ENCODE measurements at places on chromosomes 3 and 15.

DNA sequence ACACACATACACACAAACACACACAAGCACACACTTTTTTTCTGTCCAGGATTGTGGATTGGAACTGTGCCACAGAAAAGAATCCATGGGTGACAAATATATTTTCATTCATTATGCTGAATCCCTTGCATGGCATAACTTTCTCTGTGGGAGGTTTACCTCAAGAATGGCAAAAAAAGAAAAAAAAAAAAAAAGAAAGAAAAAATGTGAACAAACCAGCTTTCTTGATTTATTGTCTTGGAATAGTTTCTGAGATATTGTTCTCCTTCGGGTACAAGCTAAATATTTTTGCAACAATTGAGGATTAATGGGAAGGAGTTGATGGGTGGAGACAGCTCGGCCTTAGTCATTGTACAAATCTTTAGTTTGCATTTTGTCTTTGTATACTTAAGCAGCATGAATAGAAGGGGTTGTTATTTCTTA lies 153.1 kb downstream of the GMNC start:
- no peak for DNase-seq

DNA sequence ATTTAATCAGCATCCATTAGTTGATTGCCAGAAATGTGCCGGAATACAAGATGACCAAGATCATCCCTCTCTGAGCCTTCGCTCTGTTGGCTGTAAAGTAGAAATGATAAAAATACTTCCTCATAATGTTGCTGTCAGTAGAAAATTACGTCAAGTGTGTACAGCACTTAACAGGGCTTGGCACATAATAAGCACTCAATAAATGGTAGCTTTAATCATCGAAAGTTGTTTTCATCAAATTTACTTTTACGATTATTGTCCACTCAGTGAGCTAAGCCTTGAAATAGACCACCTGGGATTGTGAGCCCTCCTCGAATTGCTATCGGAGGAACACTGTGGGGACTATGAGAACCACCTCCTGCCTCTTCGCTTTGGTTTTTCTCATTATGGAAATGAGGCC lies 301.3 kb upstream of the TPRG1 start:
- no peak for DNase-seq

- no peak for DNase-seq
These were observed 84.5 kb upstream of the HERC1 start for GRCh38 chr15:63918317-63918672.

GRCh38 chr3:145942052-145942451 lies 218.9 kb downstream of the PLOD2 start:
- DNase-seq: no peak

DNA sequence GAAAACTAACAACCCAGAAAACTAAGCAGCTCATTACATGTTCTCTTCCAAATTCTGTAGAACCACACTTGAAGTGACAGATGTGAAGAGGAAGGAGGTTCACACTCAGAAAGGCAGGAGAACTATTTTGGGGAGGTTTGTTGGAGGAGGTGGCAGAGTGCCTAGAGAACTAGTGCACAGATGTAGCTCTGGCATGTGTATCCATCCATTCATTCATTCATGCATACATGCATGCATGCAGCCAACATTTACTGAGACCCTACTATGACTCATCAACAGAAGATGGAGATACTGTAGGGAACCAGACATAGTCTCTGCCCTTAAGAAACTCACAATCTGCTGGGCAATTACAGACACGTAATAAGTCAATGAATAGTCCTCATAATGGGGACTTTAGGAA lies 116.7 kb downstream of the ERC2 start:
- no peak for DNase-seq

All from WERI-Rb-1 (cell line).